ENCODE measurements at places on chromosomes 5 and 9. TPM values are rescaled to one million over a fixed set of nuclear protein-coding genes. Genes with fewer than 3 reads are reported as not detected.

The RALGDS gene
- total RNA-seq: 77.0 TPM

DNA sequence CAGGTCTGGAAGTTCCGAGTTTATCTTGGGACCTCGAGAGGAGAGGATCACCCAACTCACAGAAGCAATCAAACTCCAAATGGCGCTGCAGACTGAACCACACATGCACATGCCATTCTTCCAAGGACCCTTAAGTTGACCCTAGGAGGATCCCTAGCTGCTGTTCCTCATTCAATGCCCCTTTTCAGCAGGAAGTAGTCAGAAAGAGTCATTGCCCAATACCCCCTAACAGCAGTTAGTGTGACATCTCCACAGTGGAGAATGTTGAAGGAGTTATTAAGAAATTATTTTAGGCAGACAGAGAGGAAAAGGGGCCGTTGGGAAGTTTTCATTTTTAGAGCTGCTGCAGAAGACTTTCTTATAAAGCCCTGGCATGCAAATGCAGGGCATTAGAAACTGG, 229.9 kb upstream of the DAB2 start:
- no peak for DNase-seq

DNA sequence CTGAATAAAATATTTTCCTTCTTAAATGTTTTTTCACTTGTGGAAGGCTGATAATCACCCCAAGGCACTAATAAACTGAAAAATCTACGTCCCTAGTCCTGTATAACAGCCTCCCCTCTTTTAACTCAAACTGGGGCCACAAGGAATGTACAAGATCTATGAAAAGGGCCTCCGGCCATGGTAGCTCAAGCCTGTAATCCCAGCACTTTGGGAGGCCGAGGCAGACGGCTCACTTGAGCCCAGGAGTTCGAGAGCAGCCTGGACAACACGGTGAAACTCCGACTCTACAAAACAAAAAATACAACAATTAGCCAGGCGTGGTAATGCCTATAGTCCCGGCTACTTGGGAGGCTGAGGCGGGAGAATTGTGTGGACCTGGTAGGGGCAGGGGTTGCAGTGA, 23.6 kb downstream of the RNF145 start:
- DNase-seq: no peak

DNA sequence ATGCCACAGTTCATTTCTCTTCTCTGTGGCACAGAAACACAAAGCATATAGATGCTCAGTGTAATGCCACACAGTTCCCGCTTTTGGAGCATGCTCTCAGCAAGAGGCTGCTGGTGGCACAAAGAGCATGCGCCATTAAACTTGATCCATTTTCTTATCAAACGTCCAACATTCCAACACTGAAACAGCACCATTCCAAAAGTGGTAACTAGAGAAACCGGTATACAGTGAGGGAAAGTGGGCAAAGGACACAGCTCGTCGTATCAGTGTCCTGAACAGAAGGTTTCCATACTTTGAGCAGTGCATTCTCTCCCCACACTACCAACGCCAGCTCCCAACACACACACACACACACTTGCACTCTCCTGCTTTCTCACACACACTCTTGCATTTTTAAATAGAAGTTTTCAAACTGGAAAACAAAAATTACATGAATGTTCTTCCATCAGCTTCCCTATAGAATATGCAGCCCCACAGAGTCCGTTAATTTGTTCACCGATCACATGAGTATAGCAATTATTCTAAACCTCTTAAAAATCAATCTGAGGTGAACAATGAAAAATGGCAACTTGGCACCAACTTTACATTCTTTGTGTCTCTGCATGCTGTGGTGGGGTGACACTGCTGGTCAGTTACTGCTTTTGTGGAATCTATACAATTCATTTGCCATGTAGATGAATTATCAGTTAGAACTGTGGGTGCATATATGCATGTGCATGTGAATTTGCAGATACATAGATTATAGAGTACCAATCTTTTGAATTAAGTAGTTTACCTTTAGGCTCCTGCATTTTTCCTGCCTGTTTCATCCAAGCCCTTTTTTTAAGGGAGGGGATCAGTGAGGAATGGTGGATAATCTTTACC, 5.7 kb downstream of the NFIB start:
- DNase-seq: no peak

- DNase-seq: no peak
Observed at GRCh38 chr5:157326440-157327005, 60.6 kb downstream of the CYFIP2 start.

DNA sequence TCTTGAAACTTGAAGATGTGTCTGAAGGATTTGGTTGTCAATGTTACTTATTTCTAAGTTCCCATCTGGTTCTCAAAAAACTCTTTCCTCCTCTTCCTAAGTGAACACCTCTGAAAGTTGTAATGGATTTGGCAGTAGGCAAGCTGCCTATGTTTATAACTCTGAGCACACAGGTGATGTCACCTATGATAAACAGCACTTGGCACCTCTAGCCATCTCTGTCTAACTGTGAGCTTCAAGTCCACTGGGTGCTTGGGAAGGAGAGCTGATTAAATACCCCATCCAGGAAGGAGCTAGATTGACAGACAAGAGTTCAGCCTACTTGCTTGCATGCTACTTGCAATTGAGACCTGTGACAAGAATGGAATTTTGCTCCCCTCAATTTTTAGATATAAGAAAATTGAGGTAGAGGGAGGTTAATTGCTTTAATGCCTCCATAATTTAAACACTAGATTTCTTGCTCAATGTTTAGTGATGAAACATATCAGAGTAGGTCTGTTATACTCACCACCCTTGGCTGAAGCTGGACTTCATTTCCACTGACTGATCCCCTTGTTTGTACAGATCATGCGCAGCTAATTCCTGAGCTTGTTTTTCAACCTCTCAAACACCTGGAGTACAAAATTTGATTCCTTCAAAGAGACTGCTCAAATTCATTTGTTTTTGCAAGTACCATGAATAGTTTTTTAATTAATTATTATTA, 49.9 kb downstream of the PDE4D start:
- no peak for DNase-seq

DNA sequence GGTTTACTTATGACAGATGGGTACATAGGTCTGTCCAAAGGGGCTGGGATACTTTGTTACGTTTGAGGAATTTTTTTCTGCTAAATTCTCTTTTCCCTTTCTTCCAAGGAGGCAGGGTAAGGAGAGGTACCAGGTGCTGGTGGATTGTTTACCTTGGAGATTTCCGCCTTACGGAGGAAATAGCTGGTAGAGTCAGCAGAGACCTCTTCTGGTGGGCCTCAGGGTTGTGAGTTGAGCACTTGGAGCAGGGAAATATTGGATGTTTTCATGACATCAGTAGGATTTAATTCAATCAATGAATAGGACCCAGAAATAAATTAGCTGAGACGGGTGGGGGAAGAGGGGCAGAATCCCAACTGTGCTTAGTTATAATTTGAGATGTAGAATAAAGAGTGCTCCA, 60.0 kb upstream of the TAF11L2 start:
- no peak for DNase-seq

DNA sequence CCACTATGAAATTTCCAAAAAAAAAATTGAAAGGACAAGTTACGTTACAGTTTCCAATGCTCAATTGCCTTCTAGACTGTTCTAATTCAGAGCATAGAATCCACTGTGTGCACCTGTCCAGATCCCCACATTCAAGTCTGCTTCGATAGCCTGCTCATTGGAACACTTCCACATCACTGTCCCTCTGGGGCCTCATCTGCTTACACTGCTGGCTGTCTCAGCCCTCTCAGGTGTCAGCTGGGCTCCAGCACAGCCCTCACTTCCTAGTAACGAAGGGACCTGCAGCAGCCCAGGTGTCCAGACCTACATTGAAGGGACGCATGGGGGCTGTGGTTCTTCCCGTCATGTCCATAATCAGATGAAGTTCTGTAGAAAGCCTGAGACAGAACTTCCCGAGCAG, 94.3 kb upstream of the EMB start:
- no peak for DNase-seq

- no peak for DNase-seq
Observed at GRCh38 chr9:32387256-32387655, 2.8 kb downstream of the ACO1 start.

All from activated naive CD4-positive, alpha-beta T cell treated with anti-CD3 and anti-CD28 coated beads, Interleukin-2, amount 50 U/mL, for 72 hours (primary cell).